ENCODE measurements at places on chromosomes 1 and 21.
A peak's percentile ranks its signal among the peaks of the same experiment; 100 is the strongest.

DNA sequence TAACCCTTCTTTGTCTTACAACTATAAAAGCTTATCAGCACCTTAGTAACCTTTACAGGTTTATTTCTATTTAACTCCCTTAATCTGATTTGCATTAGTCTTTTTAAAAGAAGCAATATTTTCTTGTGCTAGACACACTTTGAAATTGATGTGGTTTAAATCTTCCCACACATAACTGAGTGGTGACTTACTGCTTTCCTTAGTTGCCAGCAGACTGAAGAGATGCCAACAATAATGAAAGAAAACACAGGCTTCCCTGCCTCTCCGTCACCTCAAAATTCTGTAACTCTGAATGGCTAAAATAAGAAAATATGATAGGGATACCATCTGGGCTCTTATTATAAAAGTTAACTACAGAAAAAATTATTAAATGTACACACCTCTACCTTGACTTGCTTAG is 196.8 kb downstream of the PTBP2 start:
- no peak for DNase-seq

- no peak for DNase-seq
Measured at GRCh38 chr1:3432306-3432705, 22.2 kb upstream of the ARHGEF16 start.

DNA sequence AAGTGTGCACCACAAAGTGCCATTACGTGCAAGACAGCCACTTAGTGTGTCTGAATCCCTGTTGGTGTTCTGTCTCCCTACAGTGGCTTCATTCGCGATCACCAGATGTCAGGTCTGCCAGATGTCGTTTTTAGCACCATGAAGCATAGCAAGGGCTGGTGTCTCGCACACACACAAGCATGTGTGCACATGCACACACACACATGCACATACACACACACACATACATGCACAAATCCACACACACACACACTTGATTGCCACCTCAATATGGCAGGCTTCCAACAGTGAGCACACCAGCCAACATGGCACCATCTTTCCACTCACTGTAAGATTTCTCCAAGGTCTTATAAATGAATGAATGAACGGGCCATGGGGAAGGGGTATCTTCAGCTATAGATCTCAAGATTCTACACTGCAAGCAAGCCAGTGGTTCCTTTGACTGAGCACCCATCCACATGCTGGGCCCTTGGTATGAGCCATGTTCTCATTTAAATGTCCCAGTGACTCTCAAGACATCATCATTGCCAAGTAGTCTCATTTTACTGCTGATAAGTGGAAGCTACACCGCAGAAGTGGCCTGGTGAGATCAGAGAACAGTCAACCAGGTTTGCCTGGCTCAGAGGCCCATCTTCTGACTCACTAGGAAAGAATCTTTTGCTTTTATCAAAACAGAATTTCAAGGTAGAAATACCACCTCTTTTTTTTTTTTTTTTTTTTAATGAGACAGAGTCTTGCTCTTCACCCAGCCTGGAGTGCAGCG is 84.9 kb downstream of the SIM2 start:
- no peak for DNase-seq

- no peak for DNase-seq
Measured at GRCh38 chr1:59574085-59574484, 240.7 kb upstream of the HOOK1 start.

DNA sequence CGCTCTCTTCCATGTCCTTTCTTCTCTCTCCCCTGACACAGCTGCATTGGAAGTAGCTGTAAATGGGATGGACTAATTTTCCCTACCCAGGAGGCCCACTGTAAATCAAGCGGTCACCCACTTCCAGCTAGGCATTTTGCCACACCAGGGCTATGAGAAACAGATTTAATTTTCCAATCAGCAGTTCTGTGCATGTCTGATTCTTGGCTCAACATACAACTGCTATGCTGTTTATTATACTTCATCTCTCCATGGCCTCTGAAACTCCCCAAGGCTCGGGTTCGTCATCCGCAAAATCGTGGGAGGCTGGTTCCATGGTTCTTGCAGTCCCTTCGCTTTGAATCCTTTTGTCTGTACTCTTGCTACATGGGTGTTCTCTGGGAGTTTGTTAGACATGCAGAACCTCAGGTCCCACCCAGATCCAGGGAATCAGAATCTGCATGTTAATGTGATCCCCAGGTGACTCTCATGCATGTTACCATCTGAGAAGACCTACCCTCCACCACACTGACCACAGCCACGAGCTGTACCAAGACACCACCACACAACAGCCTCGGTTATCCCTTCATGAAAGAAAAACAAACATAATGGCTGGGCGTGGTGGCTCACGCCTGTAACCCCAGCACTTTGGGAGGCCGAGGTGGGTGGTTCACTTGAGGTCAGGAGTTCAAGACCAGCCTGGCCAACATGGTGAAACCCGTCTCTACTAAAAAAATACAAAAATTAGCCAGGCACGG is 190.5 kb downstream of the GABPA start:
- no peak for DNase-seq

DNA sequence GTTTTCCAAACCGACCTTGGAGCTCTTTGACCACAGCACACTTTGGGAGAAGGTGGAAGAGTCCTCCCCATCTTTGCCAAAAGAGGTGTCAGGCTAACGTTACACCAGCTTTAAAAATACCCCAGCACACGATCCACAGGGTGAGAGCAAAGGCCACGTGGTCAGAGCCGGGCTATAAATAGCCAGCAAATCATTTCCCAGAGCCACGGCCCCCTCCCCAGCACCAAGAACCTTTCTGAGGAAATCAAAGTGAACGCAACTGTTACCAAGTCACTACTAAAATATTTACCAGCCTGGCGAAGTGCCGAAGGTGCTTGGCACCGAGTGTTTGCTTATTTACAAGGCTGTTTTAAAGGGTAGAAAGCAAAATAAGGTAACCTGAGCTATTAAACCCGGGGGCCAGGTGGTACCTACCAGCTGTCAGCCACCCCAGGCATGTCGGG is 72.4 kb downstream of the CASZ1 start:
- no peak for DNase-seq

- DNase-seq, result no peak
Measured at GRCh38 chr1:86696522-86696921, 7.9 kb upstream of the SH3GLB1 start.

GRCh38 chr1:99590578-99591209 is 55.2 kb upstream of the PALMD start:
- no peak for DNase-seq

GRCh38 chr1:98253145-98253544 is 332.3 kb upstream of the DPYD start:
- no peak for DNase-seq

DNA sequence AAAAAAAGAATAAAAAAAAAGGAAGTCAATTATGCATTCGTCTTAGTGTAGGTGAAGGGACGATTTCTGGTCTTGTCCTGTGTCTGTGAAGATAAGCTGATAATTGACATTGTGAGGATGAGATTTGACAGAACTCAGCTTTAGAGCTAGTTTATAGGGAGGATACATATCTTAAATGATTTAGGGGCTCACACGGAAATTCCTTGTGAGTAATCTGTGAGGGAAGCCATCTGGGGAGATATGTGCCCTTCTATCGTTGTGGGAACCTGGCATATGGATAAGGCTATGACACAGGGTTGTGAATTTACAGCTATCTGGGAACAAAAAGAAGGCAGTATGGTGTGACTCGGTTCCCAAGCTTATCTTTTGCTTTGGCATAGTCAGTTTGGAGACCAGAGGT is 71.1 kb downstream of the RABGAP1L start:
- no peak for DNase-seq

GRCh38 chr1:110356379-110356778 is 17.2 kb downstream of the RBM15 start:
- DNase-seq, result no peak

DNA sequence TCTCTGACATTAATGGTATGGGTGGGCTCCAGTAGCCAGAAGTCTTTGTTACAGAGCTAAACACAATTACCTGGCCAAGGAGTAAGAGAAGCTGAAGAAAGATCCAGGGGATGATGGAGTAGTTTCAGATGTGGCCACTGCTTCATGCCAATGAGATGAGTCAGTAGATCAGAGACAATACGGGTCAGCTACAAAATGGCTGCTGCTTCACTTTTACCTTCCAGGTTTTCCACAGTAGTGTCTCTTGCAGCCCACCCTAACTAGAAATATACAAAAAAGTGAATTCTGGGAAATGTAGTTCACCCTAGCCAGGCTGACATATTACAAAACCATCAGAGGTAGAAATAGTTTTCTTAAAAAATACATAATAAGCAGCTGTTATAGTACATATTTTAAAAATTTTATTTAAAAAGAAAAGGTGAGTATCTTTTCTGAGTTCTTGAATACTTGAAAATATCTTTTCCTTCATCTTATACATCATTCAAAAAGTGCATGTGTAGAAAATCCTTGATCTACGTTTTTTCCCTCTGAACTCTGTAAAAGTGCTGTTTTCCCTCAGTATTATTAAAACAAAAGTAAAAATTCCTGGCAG is 36.1 kb downstream of the LRIF1 start:
- no peak for DNase-seq

DNA sequence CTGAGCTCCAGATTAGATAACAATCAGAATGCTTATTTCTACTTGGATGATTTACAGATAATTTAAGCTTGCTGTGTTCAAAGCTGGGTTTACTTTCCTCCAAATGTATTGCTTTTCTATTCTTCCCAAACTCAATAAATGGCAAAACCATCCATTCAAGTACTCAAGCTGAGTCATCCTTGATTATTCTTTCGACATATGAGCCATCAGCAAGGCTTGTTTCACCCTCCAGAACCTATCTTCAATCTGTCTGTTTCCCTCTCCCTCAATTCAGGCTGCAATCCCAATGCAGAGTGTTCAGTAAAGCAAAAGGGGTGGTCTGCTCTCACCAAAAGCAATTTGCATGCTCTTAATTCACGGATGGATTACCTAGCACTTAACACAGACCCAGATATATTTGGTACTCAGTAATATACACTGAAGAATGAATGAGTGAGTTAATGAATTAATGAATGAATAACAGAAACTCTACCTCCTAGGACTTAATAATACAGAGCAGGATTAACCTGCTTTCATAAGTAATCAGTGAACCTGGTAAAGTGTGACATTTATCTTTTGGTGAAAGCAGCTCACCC is 41.9 kb downstream of the DDR2 start:
- no peak for DNase-seq

- peak; percentile 45 for DNase-seq
Measured at GRCh38 chr1:156627313-156627880, 8.2 kb downstream of the HAPLN2 start.

DNA sequence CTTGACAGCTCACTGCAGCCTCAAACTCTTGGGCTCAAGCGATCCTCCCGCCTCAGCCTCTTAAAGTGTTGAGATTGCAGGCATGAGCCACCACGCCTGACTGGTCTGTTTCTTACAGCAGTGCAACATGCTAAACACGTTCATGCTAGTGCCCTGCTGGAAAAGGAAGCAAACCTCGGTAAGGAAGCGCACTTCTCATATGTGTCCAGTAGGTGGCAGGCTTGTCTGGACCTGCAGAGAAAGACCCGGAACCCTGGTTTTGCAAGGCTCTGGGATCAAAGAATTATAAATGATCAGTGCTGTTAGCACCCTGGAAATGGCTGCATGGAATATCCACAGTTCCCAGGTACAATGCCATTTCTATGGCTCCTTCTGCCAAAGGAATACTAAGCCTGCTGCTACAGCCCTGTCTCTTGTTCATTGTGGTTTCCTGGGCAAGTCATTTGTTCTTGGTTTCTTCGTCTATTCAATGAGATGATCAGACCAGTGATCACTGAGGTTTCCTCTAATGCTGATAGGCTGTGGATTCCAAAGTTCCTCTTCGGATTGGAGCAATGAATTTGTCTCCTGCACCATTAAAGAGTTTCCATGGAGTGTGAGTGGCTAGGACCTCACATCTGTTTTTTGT is 15.9 kb downstream of the RNU5D-1 start:
- DNase-seq, result peak; percentile 62

DNA sequence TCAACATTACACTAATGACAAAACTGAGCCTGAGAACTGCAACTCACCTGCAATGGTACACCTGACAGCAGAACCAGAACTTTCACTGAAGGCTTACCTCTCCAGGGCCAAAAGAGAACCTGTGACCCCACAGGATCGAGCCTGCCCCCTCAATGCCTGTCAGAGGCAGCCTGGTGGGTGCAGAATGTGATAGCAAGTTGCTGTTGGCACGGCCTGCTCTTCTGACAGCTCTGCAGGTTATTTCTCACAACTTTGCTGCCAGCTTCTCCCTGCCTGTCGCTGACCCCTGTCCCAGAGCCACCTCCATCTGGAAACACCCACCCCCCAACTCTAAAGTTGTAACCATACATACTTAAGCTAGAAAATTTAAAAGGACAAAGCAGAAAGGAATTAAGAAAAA is 35.2 kb downstream of the HIVEP3 start:
- no peak for DNase-seq

- DNase-seq, result no peak
Measured at GRCh38 chr1:89487972-89488371, 36.7 kb upstream of the LRRC8B start.

DNA sequence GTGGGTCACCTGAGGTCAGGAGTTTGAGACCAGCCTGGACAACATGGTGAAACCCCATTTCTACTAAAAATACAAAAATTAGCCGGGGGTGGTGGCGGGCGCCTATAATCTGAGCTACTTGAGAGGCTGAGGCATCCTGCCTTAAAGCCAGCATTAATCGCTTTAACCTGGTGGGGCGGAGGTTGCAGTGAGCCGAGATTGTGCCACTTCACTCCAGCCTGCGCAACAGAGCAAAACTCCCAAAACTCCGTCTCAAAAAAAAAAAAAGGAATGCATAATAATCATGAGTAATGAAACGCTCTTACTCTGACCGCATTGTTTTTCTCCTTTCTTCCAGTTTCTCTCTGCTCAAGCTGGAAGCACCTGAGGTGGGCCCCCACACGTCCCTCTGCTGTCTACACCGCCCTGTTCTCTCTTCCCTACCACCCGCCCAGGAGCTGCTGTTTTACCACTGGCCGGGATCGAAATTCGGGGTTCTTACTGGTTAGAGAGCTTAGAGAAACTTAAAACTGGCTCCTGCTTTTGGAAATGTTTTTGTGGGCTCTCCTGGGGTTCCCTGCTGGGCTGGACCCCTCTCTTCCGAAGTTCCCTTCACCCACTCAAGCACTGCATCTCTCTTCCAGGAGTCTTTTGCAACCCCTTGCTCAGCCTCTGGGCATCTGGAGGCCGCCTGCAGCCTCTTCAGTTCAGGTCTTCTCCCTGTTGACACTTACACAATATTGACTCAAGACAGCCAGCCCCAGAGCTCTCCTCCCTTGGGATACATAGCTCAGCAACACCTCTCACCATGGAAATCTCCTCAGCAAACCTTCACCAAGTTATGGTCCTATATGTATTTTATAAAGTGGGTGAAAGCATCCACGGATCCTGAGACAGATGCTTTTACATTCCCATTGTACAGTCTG is 62.5 kb downstream of the FAM163A start:
- DNase-seq, result no peak

- no peak for DNase-seq
Measured at GRCh38 chr1:233442026-233442780, 114.7 kb downstream of the MAP3K21 start.
